ENCODE measurements at places on chromosomes 5 and 9. TPM values are rescaled to one million over a fixed set of nuclear protein-coding genes. Genes with fewer than 3 reads are reported as not detected.

INSL4 gene
- not detected for total RNA-seq

MAMDC4 gene
- total RNA-seq, result 0.83 TPM

RLN2 gene
- total RNA-seq, result not detected

APC gene
- total RNA-seq, result 29.6 TPM

GRXCR2 gene
- not detected for total RNA-seq

CMBL gene
- total RNA-seq, result 2.5 TPM

NPR3 gene
- 0.19 TPM for total RNA-seq

TAS2R1 gene
- not detected for total RNA-seq

GFI1B gene
- not detected for total RNA-seq

SLC6A3 gene
- total RNA-seq, result not detected

NSUN2 gene
- total RNA-seq, result 84.5 TPM

SLC6A7 gene
- total RNA-seq, result not detected

DMGDH gene
- 3.8 TPM for total RNA-seq

ANKRD31 gene
- 0.51 TPM for total RNA-seq

OR1L1 gene
- not detected for total RNA-seq

ANKRD33B gene
- total RNA-seq, result under 0.01 TPM

PLPPR1 gene
- 0.33 TPM for total RNA-seq

RGS7BP gene
- not detected for total RNA-seq

ACTBL2 gene
- 0.50 TPM for total RNA-seq

C5orf58 gene
- not detected for total RNA-seq

PCDHA7 gene
- total RNA-seq, result under 0.01 TPM

GRM6 gene
- total RNA-seq, result not detected

PRDM9 gene
- not detected for total RNA-seq
